ENCODE measurements at places on chromosomes 2 and 18.
A peak's percentile ranks its signal among the peaks of the same experiment; 100 is the strongest.

DNA sequence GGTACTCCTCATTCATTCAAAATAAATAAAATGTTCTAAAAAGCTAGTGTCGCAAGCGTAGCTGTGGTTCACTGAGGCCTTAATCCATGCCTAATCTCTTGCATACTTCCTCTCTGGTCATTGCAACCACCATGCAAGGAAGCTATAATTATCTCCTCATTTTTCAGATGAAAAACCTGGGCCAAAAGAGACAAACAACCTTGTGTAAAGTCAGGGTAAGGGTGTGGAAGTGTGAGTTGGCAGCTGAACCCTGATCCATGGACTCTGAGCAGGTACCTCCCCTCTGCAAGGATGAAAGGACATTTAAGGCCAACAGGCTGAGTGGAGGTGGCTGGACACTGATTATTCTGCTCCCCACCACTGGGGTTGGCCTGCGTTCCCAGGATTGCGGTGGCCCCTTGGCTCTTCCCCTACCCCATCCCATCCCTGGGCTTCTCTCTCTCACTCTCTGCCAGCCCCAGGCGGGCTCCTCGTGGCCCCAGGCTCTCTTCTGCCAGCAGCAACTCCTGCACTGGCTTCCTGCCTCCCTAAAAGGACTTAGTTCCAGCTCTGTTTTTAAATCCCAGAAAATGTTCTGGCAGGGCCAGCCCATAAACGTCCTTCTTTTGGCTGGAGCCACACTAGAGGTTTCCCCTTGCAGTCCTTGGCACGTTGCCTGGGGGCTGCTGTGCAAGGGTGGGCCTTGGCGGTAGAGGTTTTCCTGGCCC lies 72.0 kb upstream of the AFF3 start:
- DNase-seq, result no peak

- no peak for DNase-seq
Measured at GRCh38 chr18:77316008-77316407, 66.4 kb downstream of the GALR1 start.

DNA sequence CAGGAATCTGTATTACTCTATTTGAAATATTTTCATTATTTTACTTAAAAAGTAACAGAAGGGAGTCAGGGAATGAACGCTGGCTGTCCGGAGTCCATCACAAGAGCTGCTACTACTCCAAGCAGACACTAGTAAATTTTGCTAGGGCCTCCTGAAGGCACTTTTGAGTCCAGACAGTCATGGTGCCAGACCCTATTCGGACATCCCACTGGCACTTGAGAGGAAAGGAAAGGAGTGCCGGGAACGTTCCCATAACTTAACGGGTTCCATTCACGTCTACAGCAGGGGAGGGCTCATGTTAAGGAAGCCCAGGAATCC lies 563 bp upstream of the GMCL1 start:
- no peak for DNase-seq

- peak; percentile 81 for DNase-seq
Measured at GRCh38 chr2:104872866-104873688, 19.2 kb downstream of the POU3F3 start.

DNA sequence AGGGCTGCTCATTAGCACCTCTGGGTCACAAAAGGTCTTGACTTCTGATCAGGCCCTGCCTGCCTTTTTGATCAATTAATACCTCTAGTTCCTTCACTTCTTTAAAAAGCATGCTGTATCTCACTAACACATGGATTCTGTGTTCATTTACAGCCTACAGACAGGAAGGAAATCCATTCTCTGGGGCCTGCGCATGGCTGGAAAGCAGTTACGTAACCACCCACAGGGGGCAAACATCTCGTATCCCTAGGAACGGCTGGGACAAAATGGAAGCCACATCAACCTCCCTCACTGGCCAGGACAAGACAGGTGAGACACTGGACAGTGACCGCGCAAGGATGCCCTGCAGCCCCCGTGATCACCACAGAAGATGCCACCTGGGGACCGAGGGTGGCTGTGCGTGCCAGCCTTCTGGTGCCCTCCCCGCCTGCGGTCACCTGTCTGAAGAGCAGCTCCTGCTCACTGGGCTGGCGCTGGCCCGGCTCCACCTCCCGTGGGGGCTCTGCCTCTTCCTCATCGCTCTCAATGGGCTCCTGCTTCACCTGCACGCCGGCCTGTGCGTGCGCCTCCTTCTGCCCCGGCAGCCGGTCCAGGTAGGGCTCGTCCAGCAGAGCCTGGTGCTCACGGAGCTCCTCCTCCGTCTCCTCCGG lies 266.9 kb downstream of the TWIST2 start:
- no peak for DNase-seq

DNA sequence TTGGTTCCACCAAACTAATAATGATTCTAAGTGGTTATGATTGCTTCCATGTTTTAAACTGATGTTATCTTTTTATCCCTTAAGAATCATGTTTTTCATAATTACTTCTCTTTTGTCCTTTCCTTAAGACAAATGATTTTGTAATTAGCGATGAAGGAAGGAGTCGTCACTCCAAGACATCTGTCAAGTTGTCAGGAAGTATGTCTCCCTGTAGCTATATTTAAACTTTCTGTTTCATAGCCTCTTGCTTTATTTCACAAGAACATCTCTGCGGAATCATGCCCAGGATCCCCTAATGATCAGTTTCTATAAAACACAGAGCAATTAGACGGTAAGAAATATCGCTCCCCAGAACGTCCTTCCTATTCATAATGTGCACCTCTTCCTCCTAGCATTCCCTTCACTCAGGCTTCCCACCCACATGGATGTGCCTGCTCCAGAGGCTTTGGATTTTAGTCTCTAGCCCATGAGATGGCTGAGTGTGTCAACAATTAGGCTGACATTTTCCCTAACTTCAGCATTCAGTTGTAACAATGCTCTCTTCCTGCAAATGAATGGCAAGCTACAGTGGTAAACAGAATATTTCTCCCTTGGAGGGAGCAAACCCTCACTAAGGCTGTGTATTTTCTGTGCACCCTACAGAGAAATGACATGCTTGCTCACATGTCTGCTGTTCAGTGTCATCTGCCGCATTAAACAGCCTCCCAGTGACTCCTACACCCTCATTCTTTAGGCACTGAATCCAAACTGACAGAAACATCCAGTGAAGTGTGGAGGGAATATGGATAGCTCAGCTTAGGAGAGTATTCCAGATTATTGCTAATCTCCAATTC lies 879.6 kb upstream of the CELF4 start:
- no peak for DNase-seq

GRCh38 chr2:108384662-108385393 lies 7.1 kb downstream of the SULT1C4 start:
- no peak for DNase-seq

GRCh38 chr2:28053597-28053996 lies 163.1 kb downstream of the BABAM2 start:
- DNase-seq, result no peak

- DNase-seq, result no peak
Measured at GRCh38 chr18:49597157-49597931, 35.5 kb downstream of the LIPG start.

DNA sequence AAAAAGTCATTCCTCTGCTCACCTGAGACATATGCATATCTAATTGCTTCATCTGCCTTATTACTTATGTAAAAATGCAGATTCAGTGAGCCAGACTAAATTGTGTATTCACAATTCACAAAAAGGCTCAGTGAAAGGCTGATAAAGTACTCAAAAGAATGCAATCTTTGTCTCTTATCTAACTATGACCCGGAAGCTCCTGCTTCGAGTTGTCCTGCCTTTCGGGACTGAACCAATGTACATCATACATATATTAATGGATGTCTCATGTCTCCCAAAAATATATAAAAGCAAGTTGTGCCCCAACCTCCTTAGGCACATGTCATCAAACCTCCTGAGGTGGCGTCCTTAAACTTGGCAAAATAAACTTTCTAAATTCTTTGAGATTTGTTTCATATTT lies 120.5 kb downstream of the SCN3A start:
- DNase-seq, result no peak

- DNase-seq, result no peak
Measured at GRCh38 chr2:54240515-54241469, 15.2 kb downstream of the TSPYL6 start.

- DNase-seq, result no peak
Measured at GRCh38 chr18:67926929-67927864, 410.7 kb upstream of the DSEL start.

GRCh38 chr2:180763263-180763989 lies 217.0 kb upstream of the UBE2E3 start:
- DNase-seq, result no peak

DNA sequence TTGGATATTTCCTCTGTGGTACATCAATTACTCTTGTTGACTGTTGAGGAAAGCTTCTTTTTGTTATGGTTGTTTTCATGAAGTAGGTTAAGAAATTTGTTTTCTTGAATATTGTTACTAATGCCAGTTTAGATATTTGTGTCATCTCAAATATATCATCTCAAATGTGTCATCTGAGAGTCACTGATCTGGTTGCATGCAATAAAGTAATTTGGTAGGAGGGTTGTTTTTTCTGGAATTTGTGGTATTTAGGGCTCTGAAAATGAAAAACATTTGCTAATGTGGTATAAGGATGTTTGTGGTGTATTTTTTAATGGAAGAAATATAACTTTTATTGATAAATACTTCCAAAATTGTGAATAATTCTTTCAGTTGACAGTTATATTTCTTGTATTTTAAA lies 117.7 kb downstream of the GREB1L start:
- no peak for DNase-seq

GRCh38 chr2:134232461-134232860 lies 21.4 kb upstream of the MGAT5 start:
- no peak for DNase-seq

- DNase-seq, result no peak
Measured at GRCh38 chr2:178383718-178384117, 67.3 kb downstream of the PRKRA start.

DNA sequence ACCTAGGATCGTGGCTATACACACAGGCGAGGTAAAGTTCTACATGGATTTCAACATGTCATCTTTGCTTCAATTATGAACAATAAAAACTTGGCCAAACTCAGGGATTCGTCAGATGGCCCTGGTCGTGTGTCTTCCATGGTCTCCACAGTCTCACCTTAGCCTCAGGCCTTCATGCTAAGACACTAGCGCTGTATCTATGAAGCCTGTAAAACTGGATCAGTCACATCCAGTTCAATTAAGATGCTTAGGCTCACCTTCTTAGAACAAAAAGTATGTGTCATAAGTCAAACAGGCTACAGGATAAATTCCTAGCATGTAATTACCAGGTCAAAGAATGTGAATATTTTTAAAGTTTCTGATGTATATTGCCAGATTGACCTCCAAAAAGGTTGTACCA lies 113.7 kb upstream of the NRP2 start:
- DNase-seq, result no peak

GRCh38 chr2:145321344-145321743 lies 801.4 kb upstream of the ZEB2 start:
- DNase-seq, result no peak

GRCh38 chr2:222440673-222441422 lies 16.5 kb downstream of the SGPP2 start:
- no peak for DNase-seq

- DNase-seq, result no peak
Measured at GRCh38 chr2:50018292-50018691, 864.0 kb upstream of the FSHR start.

DNA sequence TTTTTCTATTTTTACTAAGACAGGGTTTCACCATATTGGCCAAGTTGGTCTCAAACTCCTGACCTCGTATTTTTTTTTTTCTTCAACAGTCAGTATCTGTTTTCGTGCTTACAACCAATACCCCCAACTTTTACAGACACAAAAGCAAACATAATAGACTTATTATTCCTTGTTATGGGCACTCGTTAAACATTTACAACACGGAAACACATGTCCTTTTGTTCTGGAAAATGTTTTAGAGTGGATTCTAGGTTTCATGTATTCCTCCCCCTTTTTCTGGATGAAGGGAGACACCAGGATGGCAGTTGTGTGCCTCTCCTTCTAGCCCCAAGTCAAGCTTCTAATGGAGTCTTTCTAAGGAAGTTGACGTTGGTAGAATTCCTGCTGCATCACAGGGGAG lies 88.8 kb downstream of the CD226 start:
- DNase-seq, result no peak

DNA sequence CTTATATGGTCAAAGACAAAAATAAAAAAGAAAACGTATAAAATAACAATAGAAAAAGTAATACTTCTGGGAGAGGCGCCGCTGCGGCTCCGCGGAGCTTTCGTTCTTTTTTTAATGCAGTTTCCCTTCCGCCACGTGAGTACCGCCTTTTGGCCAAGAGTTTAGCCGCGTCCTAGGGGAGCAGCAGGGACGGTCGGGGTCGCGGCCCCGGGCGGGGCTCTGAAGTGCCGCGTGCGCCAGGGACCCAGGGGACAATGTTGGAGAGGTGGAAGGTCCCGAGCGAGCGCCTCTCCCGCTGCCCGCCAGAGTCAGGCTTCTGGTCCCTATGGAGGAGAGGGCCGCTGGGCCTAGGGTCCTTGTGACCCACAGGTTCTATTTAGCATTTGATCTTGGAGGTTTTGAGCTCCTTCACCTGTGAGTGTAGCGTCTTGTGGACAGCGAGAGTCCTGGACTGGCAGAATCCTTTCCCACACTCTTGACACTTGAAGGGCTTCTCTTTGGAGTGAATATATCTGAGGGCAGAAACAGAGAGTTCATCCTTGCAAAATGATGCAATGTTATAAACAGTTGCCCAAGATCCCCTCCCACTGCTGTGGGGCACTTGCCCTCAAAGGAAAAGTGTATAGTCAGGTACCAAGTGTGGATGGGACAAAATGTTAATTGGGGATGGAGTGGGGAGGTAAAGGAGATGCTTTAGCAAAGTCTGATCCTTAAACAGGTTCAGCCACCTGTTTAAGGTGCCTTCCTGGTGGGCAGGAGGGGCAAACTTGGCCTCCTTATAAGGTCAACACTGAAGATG lies 6.3 kb downstream of the OSR1 start:
- DNase-seq, result no peak

DNA sequence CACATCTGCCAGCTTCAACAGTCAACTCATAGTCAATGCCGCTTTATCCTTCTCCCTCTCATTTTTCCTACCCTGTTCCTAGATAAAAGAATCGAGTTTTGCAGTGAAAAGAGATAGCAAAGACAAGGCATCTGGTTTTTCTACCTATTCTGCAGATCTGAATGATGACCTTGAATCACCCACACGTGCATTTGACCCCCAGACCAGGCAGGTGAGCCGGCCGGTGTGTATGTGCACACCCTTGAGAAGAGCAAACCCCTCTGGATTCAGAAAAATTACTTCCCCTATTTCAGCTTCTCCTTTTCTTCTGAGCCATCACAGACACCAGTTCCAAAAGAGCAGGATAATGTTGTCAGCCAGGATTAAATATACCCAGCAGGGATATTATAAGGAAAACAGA lies 115.6 kb upstream of the ST6GAL2 start:
- DNase-seq, result no peak

DNA sequence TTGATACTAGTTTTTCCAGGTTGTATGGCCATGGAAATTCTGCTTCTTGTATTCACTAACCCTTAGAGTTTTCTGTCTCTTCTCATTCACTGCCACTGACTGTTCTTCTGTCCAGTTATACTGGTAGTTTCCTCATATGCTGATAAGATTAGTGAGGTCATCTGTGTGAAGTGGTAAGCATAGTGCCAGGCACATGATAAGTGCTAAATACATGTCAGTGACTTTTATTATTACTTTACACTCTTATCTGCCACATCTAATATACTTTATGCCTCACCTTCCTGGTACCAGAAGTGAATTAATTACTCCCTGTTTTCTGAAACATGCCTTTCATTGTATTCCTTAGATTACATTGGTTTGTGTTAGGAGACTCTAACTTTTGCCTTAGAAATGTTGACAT lies 91.3 kb downstream of the NBEAL1 start:
- DNase-seq, result no peak
